ENCODE measurements at places on chromosomes 16 and 17.
A peak's percentile ranks its signal among the peaks of the same experiment; 100 is the strongest.

DNA sequence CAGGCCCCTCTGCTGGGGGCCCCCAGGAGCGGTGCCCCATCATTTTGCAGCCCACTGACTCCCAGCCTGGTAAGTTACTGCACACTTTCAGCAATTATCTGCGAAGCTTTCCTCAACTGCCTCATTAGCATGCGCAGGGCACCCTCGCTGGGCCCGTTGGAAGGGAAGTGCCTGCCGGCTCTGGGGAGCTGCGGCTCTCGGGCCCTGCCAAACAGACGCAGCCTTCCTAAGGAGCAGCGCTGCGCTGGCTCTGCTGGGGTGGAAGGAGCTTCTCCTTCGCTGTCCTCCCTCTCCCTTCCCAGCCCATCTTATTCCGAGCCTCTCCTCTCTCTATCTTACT is 71.0 kb downstream of the RBBP6 start:
- no peak for DNase-seq

DNA sequence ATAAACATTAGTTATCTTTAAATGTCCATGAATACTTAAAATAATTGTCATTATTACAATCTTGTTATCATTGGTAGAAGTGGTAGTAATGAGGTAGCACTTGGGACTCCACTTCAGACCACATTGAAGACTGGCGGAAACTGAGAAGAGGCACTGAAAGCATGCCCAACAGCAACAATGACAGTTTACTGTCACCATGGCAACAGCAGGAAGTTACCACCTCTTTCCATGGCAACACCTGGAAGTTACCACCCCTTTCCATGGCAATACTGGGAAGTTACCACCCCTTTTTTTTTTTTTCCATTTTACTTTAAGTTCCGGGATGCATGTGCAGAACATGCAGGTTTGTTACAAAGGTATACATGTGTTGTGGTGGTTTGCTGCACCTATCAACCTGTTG is 494.9 kb upstream of the RBFOX1 start:
- no peak for DNase-seq

DNA sequence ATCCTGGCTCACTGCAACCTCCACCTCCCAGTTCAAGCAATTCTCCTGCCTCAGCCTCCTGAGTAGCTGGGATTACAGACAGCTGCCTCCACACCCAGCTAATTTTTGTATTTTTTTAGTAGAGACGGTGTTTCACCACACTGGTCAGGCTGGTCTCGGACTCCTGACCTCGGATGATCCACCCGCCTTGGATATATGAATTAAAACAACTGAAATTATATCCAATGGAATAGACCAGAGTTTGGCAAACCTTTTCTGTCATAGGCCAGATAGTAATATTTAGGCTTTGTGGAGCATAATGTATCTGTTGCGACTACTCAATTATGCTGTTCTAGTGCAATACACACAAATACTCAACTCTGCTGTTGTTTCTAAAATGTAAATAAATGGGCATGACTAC is 93.8 kb upstream of the NACA2 start:
- no peak for DNase-seq

DNA sequence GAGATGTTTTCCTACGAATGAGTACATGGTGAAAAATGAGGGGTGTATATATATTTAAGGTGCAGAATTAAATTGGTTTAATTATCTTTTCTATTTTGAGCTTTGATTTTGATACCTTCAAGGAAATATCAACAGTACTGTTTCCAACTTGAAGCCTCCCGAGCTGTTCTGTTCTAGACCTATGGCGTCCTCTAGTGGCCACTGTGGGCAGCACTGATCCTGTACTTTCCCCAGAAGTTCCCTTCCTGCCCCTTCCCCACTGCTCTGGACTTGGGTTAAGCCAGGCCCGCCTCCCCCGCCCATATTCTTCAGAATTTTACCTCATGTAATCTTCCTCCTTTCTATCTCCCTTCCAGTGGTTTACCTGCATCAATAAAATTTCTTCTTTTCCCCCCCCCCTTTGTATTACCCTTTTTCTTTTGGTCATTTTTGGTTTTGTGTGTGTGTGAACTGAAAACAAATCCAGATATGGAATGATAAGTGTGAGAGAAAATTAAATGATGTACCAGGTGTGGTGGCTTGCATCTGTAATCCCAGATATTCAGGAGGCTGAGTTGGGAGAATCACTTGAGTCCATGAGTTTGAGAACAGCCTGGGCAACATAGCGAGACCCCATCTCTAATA is 1643.5 kb downstream of the TP53TG3F start:
- DNase-seq: peak; percentile 3

- DNase-seq: no peak
Measured at GRCh38 chr17:73749928-73750605, 105.8 kb upstream of the SDK2 start.

DNA sequence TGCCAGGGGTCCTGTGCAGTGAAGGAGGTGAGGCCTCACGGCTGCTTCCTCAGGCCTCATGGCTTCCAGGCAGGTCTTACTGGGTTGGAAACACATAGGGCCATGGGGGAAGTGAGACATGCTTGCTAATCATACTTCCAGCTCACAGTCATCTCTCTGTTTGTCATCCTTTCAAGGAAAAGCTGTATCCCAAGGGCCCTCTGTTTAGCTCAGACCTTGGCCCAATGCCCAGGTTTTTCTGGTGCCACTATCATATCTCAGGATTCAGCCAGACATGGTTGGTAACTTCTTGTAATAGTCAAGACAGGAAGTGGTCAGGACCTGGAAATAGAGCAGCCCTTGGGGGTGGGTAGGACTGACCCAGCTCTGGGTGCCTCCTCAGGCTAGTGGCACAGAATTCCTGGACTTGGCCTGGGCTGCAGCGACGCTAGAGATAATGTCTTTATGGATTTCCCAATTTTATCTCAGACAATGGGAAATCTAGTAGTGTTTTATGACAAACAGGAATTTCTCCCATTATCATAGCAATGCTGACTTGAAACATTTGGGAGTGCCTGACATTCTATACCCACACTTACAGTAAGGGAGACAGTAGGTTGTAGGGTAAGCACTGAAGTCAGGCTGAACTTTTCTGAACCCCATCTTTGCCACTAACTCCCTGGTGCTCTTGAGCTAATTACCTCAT is 13.5 kb upstream of the ITGB3 start:
- no peak for DNase-seq

GRCh38 chr16:28538733-28539596 is at the start of gene NUPR1:
NUPR1 (minus strand) TSS chr16:28538974; CDS start chr16:28538907, 67 bp downstream.
- DNase-seq: peak; percentile 89

GRCh38 chr17:80195671-80196529 is 24.2 kb downstream of the SGSH start:
- peak; percentile 48 for DNase-seq

- no peak for DNase-seq
Measured at GRCh38 chr17:72372185-72372584, 251.4 kb downstream of the SOX9 start.

- no peak for DNase-seq
Measured at GRCh38 chr17:41462705-41463104, 4.5 kb downstream of the KRT32 start.

DNA sequence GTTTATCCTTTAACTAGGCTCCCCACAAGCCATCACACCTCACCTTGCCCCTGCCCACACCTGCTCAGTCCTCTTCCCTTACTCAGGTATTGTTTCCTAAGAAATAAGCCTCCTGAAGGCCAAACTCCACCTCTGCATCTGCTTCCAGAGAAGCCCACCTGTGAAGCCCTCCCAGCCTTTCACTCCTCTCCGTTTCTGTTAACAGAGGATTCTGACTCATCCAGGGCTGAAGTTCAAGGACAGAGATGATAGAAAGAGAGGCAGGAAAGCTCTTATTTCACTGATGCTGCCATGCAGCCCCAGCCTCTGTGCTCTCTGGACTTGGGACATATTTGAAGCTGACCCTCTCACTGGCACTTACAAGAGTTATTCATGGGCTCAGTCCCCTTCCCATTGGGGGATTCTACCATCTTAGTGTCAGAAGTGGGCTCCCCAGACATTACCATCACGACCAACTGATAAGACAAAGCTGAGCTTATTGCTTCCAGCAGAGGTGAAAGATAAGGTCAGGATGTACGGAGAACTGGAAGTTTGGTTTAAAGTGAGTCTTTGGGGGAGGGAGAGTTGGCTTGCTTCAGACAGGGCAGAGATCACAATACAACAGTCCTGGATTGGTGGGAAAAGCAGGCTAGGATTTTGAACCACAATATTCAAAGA is 35.3 kb upstream of the XYLT2 start:
- DNase-seq: peak; percentile 83

DNA sequence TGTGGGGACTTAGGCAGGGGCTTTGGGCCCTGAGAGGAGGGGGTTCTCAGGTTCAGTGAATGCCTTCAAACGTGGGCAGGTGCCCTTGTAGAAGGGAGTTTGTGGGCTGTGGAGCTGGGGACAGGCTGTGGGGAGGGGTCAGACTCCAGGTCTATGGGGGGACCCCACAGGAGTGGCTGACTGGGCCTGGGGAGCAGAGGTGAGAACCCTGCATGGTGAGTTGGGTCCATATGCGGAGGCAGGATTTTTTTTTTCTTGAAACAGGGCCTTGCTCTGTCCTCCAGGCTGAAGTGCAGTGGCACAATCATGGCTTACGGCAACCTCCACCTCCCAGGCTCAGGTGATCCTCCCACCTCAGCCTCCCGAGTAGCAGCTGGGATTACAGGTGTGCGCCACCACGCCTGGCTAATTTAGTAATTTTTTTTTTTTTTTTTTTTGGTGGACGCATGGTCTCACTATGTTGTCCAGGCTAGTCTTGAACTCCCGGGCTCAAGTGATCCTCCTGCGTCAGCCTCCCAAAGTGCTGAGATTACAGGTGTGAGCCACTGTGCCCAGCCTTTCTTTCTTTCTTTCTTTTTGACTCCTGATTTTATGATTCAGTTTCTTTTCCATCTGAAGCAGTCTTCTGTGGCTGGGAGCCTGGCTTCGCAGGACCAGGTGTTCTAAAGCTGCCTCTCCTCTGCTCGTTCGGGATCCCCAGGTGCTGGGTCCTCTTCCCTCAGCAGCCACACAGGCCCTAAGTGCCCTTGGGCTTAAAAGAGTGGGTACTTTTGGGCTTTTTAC is 19.0 kb upstream of the ADCY7 start:
- DNase-seq: no peak

DNA sequence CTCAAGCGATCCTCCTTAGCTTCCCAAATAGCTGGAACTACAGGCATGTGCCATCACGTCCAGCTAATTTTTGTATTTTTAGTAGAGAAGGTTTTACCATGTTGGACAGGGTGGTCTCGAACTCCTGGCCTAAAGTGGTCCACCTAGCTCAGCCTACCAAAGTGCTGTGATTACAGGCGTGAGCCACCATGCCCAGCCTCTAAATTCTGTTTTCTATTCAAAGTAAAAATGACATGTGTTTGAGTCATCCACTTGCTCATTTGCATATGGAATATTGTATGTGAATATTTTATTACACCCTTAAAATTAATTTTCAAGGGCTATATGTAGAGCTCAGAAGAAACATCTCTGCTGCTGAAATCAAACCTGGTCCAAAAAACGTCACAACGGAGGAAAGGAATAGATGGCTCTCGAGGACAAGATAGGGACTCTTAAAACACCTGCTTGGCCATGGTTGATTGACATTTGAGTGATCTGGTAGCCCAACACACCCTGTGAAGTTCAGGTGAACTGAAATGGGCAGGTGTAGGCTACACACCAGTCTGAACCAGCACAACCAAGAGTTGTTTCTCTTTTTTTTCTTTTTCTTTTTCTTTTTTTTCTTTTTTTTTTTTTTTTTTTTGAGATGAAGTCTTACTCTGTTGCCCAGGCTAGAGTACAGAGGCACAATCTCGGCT is 51.1 kb downstream of the SF3B3 start:
- no peak for DNase-seq

- DNase-seq: no peak
Measured at GRCh38 chr17:78753316-78754250, 28.5 kb downstream of the CYTH1 start.

GRCh38 chr17:81120695-81121621 is 44.3 kb upstream of the PVALEF start:
- no peak for DNase-seq

- peak; percentile 16 for DNase-seq
Measured at GRCh38 chr16:2895813-2896212, 12.8 kb downstream of the FLYWCH2 start.

GRCh38 chr17:37786481-37786880 is 41.6 kb upstream of the HNF1B start:
- DNase-seq: no peak

GRCh38 chr17:49995055-49995738 is at the start of gene DLX3:
DLX3 (minus strand) TSS chr17:49995224; CDS start chr17:49994998, 226 bp downstream.
- no peak for DNase-seq

- DNase-seq: peak; percentile 49
Measured at GRCh38 chr17:81164371-81165245, 699 bp upstream of the PVALEF start.

DNA sequence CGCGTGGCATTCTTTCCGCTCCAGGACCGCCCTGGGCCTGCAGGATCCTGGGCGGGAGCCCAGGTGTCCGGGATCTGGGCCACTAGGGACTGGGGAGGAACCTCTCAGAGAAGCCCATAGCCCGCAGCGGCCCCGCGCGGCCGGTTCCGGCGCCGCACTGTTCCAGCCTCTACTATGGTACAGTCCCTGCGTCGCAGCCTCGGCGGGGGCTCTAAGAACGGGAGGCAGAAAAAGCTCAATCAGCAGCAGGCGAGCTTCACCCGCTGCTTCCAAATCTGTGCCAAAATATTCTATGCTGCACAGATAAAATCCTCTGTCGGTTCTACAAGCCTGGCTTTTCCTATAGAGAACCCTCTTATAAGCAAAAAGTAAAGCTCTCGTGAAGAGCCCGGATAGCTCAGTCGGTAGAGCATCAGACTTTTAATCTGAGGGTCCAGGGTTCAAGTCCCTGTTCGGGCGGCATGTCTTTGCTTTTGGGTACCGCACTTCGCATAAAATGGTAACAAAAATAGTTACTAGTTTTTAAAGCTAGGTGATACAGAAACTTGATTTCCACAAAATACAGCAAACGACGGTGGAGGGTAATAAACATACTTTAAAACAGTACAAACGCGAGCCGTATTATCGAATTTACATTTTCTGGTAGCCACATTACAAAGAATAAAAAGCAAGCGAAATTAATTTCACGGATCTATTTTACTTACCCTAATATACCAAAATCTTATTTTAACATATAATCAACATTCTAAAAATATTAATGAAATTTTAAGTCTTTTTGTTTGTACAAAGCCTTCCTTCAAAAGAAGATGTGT is 661 bp upstream of the ALOXE3 start:
- DNase-seq: peak; percentile 77

- no peak for DNase-seq
Measured at GRCh38 chr16:64990101-64990500, 131.8 kb downstream of the CDH11 start.

GRCh38 chr16:1688807-1689560 is 10.9 kb downstream of the JPT2 start:
- DNase-seq: peak; percentile 88
